ENCODE measurements at places on chromosomes 11 and 22. TPM values are rescaled to one million over a fixed set of nuclear protein-coding genes. Genes with fewer than 3 reads are reported as not detected.

GRCh38 chr11:94975599-94975998, 2.1 kb downstream of the KDM4D start:
- DNase-seq = no peak

DNA sequence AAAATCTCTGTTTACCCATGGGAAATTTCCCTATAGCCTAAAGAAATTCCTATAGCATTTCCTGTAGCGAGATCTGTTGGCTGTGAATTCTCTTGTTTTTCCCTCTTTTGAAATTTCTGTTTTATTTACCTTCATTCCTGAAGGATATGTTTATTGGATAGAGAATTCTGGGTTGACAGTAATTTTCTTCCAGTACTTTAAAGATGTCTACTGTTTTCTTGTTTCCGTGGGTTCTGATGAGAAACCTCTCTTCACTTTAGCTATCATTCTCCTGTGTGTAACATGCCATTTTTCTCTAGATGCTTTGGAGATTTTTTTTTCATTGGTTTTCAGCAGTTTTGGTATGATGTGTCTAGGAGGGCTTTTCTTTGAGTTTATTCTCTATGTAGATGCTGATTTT, 77.5 kb upstream of the SORL1-AS1 start:
- no peak for DNase-seq

DNA sequence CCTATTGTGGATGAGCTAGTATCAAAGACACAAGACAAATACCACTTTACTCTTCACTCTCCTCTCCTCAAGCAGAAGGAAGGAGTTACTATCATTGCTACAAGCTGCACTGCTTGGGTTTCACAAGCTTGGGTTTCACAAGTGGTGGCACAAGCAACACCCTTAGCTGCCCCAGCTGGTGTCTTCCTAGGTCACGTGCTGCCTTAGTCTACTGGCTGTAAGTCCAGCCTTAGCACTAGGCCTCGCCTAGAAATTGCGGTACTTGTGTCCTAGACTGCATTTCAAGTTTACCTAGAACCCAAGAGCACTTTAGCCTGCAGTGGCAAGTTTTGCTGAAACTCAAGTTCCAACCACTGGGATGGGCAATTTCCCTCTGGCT, 86.6 kb downstream of the EHF start:
- DNase-seq = no peak

DNA sequence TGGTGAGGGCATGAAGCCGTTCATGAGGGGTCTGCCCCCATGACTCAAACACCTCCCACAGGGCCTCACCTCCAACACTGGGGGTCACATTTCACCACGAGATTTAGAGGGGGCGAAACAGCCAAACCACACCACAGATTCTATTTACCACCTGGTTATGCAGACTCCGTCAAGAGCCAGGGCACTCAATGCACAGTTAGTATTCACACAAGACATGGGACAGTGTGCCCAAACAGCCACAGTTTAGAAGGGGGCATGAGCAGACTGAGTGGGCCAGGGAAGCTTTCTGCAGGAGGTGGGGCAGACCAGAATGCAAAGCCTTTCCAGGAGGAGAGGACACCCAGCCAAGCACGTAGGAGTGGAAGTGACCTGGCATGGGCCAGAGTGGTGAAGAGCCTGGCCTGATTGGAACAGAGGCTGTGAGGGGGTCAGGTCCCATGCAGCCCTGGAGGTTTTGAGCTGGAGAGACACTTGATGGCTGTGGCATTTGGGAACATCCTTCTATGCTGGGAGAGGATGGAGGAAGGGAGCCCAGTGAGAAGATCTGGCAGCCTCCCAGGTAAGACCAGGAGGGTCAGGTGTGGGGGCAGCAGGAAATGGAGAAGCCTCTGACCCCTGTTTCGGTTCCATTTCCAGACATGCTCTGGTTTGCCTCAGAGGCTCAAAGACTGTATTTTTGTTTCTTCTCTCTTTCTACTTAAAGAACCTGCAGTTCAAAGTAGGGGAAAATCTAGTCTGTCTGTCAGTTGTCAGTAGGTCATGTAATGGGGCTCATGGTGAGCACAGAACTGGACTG, 199.1 kb upstream of the NCAM1 start:
- DNase-seq = no peak

- no peak for DNase-seq
These were observed 26.9 kb upstream of the ATXN10 start for GRCh38 chr22:45644714-45645113.

DNA sequence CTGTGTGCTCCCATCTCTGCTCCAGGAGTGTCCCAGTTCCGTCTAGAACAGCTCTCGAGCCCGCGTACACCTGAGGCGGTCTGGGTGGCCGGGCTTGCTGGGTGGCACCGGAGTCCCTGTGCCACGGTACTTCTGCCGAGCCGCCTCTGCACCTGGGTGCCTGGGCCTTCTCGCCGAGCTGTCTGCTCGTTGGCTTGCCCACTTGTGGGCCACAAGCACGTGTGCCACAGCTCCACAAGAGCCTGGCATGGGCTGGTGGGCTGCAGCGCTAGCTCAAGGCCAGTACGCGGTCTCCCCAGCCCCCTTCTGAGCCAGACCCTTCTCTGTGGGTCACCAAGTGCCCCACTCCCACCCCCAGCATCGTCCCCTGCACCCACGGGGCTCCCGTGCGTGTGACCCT, 388.0 kb downstream of the TBC1D22A start:
- no peak for DNase-seq

DNA sequence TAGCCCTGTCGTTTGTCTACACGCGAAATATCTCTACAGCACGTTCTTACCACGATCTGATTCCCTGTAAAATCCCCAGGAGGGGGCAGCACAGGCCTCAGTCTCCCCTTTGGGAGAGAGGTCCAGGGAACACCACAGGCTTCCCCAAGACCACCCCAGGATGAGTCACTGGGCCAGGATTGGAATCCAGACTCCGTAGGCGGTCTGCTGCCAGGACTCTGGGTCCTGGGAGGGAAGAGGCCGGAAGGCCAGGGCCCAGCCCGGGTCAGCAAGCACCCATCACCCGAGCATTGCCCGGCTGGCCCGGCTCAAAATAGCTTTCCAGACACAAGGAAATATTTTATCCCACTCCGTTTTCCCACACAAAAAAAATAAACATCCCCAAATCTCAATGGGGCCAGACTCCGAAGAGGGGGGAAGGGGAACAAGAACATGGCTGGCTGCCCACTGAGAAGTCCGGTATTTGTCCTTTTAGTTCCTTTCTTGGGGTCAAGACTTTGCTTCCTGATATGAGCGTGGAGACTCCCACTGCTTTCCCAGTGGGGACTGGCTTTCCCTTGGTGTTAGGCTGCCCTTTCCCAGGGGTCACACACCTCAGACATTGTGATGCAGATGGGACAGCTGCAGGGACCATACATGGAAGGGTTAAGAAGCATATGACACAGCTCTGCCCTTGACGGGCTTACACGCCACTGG, 91.3 kb downstream of the LRRC32 start:
- DNase-seq = no peak

- DNase-seq = no peak
These were observed 798.9 kb downstream of the KCNA4 start for GRCh38 chr11:29217901-29218300.

- DNase-seq = no peak
These were observed 9.2 kb upstream of the P2RY6 start for GRCh38 chr11:73262851-73263495.

DNA sequence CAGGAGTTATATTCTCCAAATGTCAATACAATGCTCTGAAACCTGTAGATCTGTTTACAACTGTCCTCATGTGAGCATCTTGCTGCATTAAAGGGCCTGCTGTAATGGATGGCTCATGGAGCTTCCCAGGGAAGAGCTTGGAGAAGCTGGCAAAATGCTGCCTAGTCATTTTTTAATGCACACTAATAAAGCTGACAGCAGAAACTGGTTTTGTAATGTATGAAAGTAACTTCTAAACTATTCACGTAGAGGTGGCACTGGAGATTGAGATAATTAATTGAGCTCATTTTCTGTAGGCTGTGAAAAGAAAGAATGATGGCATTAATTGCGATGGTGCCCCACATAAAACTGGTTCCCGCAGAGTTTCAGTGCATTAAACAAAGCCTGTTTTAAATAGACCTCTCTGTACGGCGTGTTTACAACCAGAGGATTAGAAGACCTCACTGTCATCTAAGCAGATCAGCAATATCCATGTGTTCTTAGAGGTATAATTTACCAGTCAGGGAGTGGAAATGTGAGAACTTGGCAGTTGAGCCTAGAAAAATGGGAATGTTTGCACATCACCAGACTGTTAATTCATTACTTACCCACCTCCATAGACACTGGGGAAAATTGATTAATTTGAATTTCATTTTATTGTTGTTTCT, 16.0 kb downstream of the POLA2 start:
- DNase-seq = no peak

- DNase-seq = no peak
These were observed 742.1 kb upstream of the TENM4 start for GRCh38 chr11:80182901-80183300.

DNA sequence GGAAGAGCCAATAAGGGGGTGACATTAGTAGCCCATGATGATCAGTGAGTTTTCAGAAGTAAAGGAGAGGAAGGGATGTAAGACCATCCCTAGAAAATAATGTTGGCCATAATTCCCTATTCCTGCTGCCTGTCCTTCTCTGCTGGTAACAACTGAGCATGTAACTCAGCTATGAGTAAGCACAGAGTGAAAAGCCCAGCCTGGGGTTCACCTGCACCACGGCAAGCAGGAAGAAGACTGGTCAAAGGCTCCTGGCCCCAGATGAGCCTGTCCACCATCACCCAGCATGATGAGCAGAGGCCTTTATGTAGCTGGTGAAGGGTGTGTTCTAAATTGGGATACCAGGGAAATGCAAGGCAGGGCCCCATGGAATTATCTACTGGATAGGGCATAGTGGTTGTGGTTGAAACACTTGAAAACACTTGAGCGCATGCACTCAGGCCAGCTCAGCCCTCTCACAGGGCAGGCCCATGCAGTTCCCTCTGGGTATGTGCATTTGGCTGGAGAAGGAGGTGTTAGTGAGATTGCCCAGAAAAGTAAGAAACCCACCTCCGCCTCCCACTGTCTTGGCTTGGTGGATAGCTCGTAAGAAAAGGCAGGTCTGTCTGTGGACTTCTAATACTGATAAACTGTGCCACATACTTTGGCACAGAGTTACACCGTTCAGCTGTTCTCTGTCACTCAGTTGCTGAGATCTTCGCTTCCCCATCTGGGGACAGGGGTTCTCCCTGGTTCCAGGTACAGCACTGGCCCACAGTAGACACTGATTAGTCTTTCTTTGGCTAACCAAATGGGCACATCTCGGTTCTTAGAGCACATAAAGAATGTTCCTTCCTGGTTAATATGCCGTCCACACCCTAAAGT, 86.8 kb downstream of the AMOTL1 start:
- DNase-seq = no peak

- no peak for DNase-seq
These were observed 31.2 kb downstream of the KCNJ1 start for GRCh38 chr11:128835741-128836430.

GRCh38 chr11:46272816-46273427, 4.5 kb upstream of the CREB3L1 start:
- DNase-seq = no peak

DNA sequence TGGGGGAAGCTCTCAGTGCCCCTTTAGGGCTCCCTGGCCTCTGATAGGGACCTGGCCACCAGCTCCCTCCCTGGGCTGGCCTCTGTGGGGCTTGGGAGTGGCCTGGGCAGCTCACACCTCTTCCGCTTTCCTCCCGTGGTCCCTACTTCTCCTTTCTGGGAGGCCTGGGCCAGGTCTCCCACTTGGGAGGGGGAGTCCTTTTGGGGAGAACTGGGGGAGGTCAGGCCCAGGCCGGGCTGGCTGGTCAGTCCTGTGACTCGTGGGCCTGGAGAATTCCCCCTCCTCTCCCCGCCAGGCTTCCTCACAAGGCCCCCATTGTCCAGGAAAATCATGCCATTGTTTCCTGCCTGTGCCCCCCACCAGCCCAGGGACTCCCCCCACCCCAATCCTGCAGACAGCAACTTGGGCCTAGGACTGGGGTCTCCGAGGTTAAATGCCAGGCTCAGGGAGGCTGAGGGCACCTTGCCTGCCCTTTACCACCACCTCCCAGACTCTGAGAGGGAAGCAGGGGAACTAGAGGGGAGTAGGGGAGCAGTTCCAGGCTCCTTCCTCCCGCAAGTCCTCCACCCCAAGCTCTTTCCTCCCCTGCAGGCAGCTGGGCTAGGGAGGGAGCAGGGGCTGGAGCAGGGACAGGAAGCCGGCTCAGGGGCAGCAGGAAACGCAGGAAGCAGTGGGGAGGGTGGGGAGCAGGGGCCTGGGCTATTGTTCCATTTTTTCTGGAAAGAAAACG, 2.8 kb downstream of the MAP3K11 start:
- no peak for DNase-seq

DNA sequence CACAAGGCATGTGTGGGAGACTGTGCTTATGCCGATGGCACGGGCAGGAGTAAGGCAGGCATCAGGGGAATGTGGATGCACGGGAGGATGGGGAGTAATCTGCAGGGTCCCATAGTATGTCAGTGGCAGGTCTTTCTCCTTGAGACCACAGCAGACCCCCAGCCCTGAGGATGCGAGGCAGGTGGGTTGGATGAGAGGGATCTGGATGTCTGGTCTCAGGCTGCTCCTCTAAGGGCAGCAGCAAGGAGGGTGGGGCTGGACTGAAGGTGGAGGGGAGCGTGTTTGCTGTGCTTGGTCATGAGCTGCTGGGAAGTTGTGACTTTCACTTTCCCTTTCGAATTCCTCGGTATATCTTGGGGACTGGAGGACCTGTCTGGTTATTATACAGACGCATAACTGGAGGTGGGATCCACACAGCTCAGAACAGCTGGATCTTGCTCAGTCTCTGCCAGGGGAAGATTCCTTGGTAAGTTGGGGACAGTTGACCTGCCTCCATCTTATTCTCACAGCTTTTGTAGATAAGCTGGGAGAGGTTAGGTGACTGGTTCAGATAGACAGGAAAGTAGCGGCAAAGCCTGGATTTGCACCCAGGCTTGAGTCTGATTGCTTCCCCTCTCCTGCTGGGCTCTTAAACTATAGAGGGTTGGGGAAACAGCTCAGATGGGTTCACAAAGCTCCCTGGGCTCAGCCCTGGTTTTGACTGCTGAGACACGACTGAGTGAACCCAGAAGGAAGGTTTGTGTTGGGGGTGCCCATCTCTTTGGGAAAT, at the start of gene APOL1:
TSS of gene APOL1 (plus strand) at position 380 of the 769 bp plus-strand sequence. CDS start 1,823 bp downstream, outside the sequence.
- DNase-seq = no peak

The ZNRF3 gene
- total RNA-seq = 3.2 TPM

The TMEM123 gene
- total RNA-seq = 149 TPM

The LDLRAD3 gene
- total RNA-seq = 2.2 TPM

The RNF141 gene
- total RNA-seq = 7.5 TPM

The KIF18A gene
- 2.7 TPM for total RNA-seq

The LINC01488 gene
- not detected for total RNA-seq

The RIBC2 gene
- total RNA-seq = 0.54 TPM

The BTG4 gene
- not detected for total RNA-seq

The OR8D4 gene
- total RNA-seq = not detected

The BEST1 gene
- 1.9 TPM for total RNA-seq

The PTPRCAP gene
- 230 TPM for total RNA-seq

The MUC6 gene
- total RNA-seq = under 0.01 TPM

The GPR83 gene
- total RNA-seq = not detected

The RIMBP3B gene
- total RNA-seq = 1.6 TPM

The MMP7 gene
- total RNA-seq = 1.3 TPM

The FOXRED2 gene
- 13.2 TPM for total RNA-seq

Data from hematopoietic multipotent progenitor cell (in vitro differentiated cells).